Cardiac muscle cell (in vitro differentiated cells and primary cell): ENCODE measurements at places on chromosomes 2 and 18.
A peak's percentile ranks its signal among the peaks of the same experiment; 100 is the strongest.

GRCh38 chr2:230174466-230174865 lies 45.3 kb downstream of the SP110 start:
- DNase-seq, result no peak

- no peak for DNase-seq
Observed at GRCh38 chr2:222652491-222653255, 3.2 kb downstream of the FARSB start.

DNA sequence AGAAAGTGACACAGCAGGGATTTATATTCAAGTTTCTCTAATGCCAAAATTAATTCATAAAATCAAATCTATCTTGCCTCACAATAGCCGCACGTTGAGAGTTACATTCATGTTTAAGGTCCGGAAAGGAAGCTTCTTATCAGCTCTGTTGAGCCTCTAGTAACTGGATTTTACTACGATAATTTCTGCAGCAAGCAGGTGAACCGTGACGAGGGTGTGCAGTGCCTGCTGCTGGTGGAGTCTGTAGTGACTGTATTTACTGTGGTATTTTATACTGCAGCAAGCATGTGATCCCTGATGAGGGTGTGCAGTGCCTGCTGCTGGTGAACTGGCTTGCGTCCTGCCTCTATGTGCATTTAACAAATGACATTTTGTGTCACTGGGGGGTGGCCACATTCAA lies 120.0 kb downstream of the SNTG2 start:
- DNase-seq, result peak; percentile 14

- DNase-seq, result peak; percentile 75
Observed at GRCh38 chr2:126527836-126528490, 128.0 kb upstream of the GYPC start.

- no peak for DNase-seq
Observed at GRCh38 chr18:23238152-23238531, 102.9 kb downstream of the CABLES1 start.

GRCh38 chr2:24351981-24352380 lies 8.4 kb downstream of the ITSN2 start:
- DNase-seq, result peak; percentile 26
